Liver (tissue), 10 donors: ENCODE measurements at places on chromosomes 2 and 18. TPM values are rescaled to one million over a fixed set of nuclear protein-coding genes. Genes with fewer than 3 reads are reported as not detected.

The NEU2 gene
- not detected for polyA plus RNA-seq

The CD8B2 gene
- polyA plus RNA-seq, result not detected

The GPR35 gene
- 0.38 TPM for polyA plus RNA-seq

The PPIL3 gene
- polyA plus RNA-seq, result 9.1 TPM

The LAMA1 gene
- polyA plus RNA-seq, result 0.05 TPM
